ENCODE measurements at places on chromosomes 4 and X.

GRCh38 chr4:16026160-16026761, 57.6 kb downstream of the PROM1 start:
- DNase-seq: peak; percentile 43

DNA sequence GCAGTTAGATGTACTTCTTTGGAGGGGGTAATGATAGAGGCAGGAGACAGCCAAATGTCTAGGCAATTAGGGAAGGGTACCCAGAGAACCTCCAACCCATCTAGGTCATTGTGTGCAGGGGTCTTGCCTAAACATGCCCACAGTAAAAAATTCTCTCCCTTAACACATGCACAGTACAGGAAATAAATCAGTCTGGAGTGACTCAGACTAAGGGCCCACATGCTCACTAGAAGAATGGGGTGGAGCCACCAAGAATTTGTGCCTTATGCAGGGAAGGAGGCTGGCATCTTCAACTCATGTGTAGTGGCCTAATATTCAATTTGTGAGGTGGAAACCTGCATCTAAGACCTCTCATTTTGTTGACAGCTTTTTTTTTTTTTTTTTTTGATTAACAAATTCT, 945.3 kb upstream of the GRIA3 start:
- DNase-seq: peak; percentile 58

DNA sequence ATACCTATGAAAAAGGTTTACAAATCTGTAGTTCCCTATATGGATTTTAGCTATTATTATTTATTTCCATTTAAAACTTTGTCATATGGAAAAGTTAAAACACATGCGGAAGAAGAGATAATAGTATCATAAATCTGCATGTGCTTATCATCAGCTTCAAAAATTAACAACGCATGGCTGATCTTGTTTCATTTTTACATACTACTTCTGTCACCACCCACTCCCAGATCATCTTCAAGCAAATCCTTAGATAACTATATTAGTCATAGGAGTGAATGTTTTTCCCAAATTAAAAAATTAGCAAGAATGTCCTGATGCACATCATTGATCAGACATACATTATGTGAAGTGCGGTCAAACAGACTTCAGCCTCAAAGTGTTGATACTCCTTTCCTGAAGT, 24.6 kb upstream of the MOB1B start:
- DNase-seq: no peak

DNA sequence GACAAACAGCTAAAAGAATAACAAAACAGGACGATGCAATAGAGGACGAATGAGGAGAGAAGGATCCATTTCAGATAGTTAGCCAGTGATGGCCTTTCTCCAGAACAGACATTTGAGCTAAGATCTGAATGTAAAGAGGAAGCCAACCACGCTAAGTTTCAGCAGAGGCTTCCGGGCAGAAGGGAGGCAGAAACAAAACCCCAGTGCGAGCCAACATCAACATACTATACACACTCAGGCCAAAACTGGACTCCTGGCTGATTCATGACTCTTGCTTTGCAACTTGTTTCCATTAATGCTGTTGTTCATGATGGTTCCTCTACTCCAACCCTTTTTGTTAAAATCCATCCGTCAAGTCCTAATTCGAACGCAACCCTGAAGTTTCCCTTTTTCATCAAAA, 730.3 kb downstream of the TRIML1 start:
- peak; percentile 5 for DNase-seq

- DNase-seq: no peak
Measured at GRCh38 chrX:81779701-81780100, 577.8 kb downstream of the SH3BGRL start.

DNA sequence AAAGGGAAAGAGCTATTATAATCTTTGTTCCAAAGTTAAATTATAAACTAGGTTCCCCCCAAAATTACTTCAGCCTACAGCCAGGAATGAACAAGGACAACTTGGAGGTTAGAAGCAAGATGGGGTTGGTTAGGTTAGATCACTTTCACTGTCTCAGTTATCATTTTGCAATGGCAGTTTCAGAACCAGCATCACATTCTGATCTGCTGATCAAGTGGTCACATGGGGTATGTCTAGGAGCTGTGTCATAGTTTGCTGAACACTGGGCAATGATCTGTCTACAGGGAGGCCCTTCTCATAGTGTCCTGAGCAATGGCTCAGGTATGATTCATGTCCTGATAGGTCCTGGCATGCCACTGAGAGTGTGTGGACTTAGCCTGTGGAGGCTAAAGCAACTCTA, 41.6 kb upstream of the XIAP start:
- DNase-seq: peak; percentile 68

- DNase-seq: no peak
Measured at GRCh38 chr4:26275281-26275680, 45.5 kb upstream of the RBPJ start.

- peak; percentile 36 for DNase-seq
Measured at GRCh38 chr4:145782756-145783155, 102.8 kb downstream of the C4orf51 start.

DNA sequence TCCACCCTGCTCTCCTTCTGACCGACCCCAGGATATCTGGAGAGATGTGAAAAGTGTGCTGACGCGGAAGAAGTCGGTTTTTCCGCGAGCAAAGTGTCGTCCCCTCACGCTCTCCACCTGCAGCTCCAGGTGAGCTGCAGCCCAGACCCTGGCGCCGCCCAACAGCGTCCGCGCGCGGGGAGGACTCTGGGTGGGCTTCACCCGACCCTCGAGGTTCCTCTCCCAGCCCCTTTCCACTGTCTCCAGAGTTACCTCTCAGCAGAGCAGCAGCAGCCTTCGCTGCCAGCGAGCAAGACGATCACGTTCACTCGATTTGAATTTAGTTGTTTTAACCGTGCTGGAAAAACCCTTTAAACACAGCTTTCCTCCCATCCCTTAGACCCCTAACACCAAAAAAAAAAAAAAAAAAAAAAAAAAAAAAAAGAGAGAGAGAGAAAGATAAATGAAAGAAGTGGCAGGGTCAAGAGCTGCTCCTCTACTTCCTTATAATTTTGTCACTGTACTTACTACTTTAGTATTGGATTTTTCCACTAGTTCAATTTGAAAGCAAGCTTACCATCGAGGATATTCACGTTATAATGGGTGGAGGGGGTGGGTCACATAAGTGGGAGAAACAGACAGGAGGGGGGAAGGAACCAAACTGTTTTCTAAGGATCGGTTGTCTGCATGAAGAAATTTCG, 758 bp upstream of the NR3C2 start:
- no peak for DNase-seq

- DNase-seq: no peak
Measured at GRCh38 chr4:10006601-10007435, 14.5 kb downstream of the SLC2A9 start.

DNA sequence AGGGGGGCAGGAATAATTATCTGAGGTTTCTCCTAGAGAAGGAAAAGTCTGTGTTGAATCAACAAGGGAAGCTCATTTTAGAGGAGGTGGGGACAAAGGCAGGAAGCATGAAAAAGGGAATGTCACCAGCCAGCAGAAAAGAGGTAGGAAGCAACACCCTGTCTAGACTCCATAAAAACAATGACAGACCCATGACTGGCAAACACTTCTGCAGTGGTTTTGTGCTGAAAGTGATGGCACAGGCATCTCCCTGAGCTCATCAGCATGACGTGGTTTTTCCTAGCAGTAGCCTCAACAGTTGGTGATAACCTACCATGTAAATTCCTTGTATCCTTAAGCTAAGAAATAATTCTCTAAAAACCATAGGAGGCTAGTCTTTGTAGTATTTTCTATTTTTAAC, 110.7 kb upstream of the GALNT7 start:
- DNase-seq: peak; percentile 33

GRCh38 chrX:121558886-121559285, 511.5 kb downstream of the GLUD2 start:
- no peak for DNase-seq

DNA sequence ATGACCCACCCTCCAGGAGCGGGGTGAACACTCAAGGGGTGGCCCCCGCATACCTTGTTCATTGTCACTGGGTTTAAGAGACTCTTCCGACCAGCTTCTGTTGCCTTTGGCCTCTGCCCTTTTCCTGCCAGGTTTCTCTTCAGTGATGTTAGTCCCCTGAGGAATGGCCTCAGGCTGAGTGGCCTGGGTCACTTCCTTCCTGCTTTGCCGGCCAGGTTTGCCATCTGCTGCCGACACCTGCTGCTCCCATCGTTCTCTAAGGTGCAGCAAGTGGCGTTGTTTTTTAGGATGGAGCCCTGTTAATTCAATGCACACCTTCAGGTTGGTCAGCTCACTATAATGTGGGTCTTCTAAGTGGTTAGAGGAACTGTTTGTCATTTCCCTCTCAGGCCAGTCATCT, 34.2 kb downstream of the BCOR start:
- no peak for DNase-seq

DNA sequence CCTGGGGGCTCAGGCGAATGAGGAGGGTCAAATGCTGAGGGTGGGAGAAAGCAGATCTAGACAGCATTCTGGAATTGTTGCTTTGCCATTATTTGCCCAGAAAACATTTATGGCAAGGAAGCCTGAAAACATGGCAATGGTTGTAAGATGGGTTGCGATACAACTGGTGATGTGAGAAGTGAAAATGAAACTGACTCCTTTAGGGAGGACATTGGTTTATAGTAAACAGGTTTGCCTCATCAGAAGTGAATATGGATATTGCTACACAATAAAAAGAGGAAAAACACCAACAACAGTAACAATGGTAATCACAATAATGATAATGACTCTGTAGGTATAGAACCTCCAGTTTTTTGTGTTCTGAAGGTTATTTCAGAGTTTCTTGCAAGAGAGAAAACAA, 107.0 kb upstream of the TBC1D9 start:
- DNase-seq: no peak

- DNase-seq: peak; percentile 2
Measured at GRCh38 chrX:97740886-97741285, 857.2 kb downstream of the RPA4 start.

GRCh38 chr4:83781434-83781833, 245.5 kb downstream of the GPAT3 start:
- DNase-seq: no peak

DNA sequence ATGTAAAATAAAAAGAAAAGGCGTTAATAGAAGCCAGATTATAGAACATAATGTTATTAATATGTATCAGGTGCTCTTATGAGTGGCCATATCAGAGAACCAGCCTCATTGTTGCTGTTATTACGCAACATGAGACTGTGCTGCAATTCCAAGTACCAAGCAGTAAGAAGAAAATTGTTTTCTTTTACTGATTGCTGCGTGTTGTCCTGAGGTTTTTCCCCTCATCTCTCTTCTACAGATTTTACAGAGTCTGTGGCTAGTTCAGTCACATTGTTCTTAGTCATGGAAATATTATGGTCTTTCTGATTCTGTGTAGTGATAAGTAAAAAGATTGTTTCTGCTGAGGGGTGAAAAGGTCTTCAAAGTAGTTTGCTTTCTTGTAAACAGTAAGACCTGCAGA, 55.9 kb downstream of the NPNT start:
- peak; percentile 13 for DNase-seq

GRCh38 chr4:152243896-152244595, 291.8 kb downstream of the FBXW7 start:
- DNase-seq: peak; percentile 23

GRCh38 chr4:138835832-138836533, 179.6 kb upstream of the NOCT start:
- peak; percentile 25 for DNase-seq

GRCh38 chrX:132876523-132877338, 81.7 kb downstream of the HS6ST2 start:
- no peak for DNase-seq

GRCh38 chr4:6665320-6665654, 24.8 kb downstream of the MRFAP1 start:
- DNase-seq: no peak

- no peak for DNase-seq
Measured at GRCh38 chrX:31287861-31288260, 216.0 kb upstream of the FTHL17 start.

GRCh38 chr4:138513535-138513934, 271.4 kb upstream of the SLC7A11 start:
- no peak for DNase-seq

DNA sequence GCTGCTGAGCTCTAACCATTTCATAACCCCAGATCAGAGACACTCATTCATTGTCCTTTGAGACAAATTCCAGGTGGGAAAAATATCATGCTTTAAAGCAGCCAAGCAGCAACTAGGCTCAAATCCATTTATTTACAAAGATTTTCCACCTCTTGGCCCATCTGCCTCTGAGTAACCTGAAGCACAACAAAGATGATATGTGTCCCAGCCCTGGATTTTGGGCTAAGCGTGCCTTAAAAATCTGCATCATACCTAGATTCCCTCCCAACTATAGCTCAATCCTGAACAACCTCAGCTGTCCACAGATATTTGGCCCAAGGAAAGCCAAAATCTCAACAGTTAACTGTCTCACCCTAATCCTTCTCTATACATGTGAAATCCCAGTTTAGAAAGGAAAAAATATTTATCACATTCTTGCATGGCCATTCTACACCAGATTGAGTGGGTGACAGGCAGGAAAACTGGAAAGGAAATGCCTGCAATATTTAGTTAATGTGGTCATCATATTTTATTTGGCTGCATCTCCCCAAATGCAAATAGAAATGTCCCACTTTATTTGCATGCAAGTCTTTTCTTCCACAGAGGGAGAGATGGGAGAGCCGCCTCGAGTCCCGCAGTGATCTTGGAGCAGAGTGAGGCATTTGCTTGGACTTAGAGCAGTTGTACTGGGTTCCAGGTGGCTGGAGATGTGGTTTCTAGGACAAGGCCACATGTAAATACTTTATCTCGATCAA, 146.4 kb upstream of the EOLA2 start:
- DNase-seq: peak; percentile 92

DNA sequence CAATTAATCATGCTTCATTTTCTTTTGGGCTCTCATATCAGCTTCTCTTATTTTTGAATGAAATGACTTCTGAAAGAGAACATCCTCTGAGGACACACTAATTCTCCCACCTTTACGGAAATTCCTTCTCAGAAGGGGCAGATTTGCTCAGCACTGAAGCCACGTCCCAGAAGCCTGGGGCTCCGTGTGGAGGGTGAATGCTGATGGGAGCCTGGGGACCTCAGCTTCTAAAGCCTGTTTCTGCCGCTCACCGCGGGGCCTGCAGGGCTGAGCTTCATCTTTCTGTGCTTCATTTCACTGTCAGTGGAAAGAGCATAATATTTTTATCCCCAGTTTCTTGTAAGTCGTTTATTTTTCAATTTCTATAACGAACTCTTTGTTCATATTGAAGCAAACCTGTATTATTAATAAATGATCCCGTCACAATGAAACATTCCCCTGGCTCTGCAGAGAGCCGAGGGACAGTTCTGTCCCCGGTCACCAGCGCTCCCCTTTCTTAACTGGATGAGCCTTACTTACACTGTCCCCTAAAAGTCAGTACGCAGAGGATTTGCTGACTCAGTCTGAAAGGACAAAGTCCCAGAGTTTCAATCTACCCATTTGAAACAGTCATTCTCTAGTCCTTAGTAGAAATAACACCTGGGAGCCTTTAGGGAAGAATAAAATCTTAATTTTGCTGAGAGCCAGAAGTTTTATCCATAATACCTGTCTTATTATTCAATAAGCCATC, 364.6 kb upstream of the FAT1 start:
- DNase-seq: no peak

GRCh38 chr4:174707051-174707676, 121.9 kb downstream of the GLRA3 start:
- DNase-seq: no peak

GRCh38 chrX:103685396-103685795, 1.1 kb downstream of the MORF4L2 start:
- DNase-seq: no peak

- DNase-seq: peak; percentile 80
Measured at GRCh38 chr4:118373614-118374255, 20.9 kb upstream of the PRSS12 start.

Measured in fibroblast of skin of back (primary cell).